ENCODE measurements at places on chromosomes 1 and 21.

DNA sequence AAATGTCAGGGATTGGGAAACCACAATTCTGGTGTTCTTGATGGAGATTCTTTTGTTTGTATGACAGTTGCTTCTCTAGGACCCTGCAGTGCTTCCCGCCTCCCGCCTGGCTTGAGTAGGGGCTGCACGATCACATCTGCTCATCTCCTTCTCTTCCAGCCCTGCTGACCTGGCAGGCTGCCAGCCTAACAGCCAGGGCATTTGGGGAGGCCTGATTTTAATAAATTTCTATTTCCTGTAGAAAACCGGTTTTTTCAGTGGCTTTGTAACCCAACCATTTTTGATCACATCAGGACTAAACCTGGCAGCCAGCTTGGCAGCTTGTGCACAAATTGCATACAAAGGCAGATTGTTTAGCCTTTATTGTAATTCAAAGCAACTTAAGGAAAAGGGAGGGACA, 78.9 kb downstream of the UBE2U start:
- DNase-seq, result peak; percentile 89

- no peak for DNase-seq
Measured at GRCh38 chr1:160053548-160054365, 16.2 kb downstream of the KCNJ10 start.

GRCh38 chr1:37561133-37562132, 4.7 kb downstream of the DNALI1 start:
- DNase-seq, result no peak

DNA sequence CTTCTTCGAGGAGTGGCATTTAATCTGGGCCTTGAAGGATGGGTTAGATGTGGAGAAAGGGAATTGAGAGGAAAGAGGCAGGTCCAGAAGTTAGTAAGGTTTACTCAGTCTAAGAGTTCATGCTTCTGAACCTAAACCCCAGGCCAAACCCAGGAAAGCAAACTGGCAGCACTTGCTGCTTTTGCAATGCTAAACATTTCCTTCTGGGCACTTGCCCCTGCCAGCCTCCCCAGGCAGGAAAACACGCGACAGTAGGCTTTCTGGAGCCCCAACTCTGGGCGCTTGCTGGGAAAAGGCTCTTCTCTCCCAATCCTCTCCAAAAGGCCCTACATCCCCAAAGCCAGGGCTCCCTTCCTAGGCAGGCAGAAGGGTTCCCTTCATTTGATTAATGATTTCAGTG, 2.5 kb downstream of the OLFML2B start:
- no peak for DNase-seq

GRCh38 chr1:116345011-116345410, 28.0 kb upstream of the ATP1A1 start:
- no peak for DNase-seq

- no peak for DNase-seq
Measured at GRCh38 chr1:110266834-110267233, 56.7 kb downstream of the KCNC4 start.

- no peak for DNase-seq
Measured at GRCh38 chr1:203408486-203409481, 57.9 kb upstream of the FMOD start.

DNA sequence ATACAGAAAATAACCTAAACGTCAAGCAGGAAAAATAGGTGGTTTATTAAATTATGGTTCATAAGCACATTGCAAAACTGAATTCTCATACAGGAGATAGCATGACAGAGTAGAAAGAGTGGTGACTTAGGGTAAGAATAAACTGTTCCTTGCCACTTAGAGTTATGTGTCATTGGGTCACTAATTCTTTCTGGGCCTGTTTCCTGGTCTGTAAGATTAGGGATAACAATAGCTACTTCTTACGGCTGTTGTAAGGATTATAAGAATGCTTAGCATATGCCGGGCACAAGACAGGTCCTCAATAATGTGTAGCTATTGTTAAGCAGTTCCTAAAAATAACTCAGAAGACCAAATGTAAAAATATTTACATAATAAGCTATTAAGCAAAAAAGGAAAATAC, 24.2 kb downstream of the SNRNP40 start:
- no peak for DNase-seq

DNA sequence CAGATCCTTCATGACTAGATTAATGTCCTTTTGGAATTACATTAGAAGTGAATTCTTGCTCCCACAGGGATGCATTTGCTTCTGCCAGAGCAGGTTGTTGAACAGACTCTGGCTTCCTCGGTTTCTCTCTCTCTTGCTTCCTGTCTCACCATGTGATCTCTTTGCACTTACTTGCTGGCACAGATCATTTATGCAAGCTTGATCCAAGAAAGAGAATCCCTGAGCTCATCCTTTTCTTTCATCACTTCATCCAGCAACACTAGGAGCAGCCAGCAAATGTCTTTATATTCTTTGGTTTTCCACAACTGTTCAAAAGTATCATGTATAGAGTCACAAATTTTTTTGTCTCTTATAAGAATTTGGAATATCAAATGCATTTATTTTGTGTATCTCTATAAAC, 313.5 kb downstream of the ZNF326 start:
- no peak for DNase-seq

DNA sequence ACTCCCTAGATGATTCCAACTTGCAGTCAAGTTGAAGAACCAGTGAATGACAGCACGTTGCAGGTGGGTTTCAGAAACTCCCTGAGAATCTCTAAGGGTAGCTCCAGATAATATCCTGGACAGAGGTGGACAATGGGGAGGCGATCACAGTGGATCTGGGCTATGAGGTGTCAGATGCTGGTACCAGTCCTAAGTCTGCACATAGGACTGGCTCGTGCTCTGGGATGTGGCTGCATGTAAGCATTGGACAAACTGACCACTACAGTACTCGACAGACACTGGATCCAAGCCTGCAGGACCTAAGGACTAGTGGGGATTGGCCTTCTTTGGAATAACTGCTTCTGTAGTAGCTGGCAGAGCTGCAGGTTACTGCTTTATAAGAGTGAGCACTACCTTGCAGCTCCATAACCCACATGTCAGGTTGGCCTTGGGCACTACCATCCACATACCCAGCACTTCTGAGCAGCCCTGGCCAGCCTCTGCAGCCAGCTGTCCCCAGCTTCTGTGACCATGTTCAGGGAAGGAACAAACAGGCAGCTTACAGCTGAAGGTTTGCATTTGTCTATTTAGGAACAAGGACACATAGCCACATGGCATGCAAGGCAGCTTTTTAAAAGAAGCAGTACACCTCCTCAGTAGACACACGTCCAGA, 33.2 kb upstream of the DNAH14 start:
- no peak for DNase-seq

DNA sequence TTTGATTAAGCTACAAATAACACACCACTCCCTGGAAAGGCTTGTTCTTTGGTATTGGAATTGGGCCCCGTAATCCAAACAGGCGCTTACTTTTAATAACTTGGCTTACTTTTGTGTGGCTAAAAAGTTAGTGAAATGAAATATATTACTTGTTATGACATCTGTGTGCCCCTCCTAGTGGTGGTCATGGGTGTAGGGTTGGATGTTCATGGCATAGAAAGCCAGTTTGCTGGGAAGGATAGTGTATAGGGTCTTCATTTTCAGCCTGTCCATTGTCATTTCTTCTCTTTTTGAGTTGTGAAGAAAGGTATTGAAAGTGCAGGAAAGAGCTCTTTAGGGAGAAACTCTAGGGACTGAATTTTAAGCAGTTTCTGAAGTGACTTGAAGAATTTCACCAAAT, 5.9 kb downstream of the CDC14A start:
- DNase-seq, result no peak

- DNase-seq, result no peak
Measured at GRCh38 chr1:54965624-54966340, 14.6 kb upstream of the TMEM61 start.

DNA sequence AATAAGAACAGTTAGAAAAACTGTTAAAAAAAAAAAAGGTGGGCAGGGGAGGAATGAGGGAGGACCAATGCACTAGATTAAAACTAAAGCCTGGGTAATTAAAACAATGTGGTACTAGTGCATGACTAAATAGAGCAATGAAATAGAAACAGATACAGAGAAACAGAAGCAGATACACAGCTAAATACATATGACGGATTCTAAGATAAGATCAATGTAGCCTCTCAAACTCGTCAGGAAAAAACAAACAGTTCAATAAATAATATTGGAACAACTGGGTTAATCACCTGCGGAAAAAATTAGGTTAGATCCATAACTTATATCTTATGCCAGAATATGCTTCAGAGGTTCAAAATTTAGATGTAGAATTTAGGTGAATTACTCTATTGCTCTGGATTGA, 68.2 kb downstream of the ERO1B start:
- no peak for DNase-seq

DNA sequence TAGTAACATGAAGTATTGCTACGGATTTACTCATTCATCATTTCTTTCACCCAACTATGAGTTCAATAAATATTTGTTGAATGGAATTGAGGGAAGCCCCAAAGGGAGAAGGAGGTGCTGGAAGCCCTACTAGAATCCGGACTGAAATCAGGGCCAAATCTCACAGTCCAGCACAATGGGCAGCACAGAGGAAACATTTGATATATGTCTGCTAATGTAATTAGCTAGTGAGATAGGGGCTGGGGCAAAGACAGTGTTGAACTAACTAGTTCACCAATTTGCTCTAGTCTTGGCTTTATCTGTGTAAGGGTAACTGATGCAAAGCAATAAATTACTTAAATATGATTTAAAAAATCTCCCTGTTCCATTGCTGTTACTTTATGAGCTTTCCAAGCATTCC, 26.1 kb upstream of the SLC30A1 start:
- DNase-seq, result no peak

GRCh38 chr1:62989497-62989896, 205.6 kb downstream of the ATG4C start:
- DNase-seq, result no peak

DNA sequence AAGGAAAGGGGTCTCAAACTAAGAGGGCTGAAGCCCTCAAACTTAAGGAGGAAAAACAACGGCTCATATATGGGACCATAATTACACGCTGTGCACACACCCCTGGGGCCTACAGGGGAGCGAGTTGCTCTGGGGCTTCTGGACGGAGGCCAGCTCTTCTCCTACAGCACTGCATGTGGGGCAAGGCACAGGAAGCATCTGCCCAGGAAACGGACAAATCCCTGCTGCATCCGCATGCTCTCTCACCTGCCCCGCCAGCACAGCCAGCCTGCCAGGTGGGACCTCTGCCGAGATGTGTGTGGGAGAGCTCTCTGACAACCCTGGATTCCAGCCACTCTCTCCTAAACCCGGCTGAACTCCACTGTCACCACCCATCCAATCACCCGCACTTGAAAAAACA, 54.1 kb downstream of the MRPL37 start:
- peak; percentile 92 for DNase-seq

All from NCI-H146 (cell line).